Stimulated activated CD8-positive, alpha-beta memory T cell treated with anti-CD3 and anti-CD28 coated beads, Interleukin-7, amount 100 ng/mL, for 1 hour (primary cell): ENCODE measurements at places on chromosomes 5 and 9.

DNA sequence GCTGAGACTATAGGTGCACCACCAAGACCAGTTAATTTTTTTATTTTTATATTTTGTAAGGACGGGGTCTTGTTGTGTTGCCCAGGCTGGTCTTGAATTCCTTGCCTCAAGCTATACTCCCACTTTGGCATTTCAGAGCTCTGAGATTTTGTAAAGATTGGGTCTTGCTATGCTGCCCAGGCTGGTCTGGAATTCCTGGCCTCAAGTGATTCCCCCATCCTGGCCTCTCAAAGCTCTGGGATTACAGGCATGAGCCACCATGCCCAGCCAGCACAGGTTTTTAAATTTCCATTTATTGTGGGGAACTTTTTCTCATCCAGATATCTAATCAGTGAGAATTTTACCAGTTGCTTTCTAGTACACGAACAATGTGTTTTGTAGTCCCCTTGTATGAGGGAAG, 156.1 kb upstream of the VLDLR start:
- no peak for DNase-seq

DNA sequence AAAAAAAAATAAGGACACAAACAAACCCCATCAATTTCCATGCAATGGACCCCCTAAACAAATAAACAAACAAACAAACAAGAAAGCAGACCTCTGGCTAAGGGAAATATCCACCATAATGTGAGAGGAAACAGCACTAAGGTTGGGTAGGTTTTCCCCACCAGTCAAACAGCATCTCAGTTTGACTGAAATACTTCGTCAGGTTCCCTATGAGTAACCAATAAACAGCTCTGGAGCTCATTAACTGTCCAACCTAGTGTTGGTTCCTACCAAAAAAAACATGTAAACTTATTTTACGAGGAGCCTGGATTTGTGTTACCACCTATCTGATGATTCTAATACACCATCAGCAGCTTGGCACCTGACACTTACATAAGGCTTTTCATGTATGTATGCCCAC, 198.5 kb upstream of the TARS1 start:
- no peak for DNase-seq

DNA sequence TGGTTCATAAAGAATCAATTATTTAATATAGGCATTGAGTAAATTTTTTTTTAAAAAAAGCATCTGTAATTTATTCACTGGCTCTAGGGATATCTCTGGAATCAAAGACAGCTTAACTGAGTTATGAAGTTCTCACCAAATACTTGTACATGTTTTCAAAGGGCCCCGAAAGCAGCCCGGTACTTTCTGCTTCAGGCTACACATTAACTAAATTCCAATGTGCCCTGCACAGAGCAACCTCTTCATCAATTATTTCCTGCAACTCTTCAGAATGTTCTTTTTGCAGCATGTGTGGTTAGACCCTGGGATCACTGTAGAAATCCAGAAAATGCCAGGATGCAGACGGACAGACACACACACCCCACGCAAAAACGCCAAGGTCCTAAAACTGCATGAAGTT, 209.0 kb downstream of the EFNA5 start:
- DNase-seq, result no peak

GRCh38 chr9:114746591-114747346, 59.1 kb downstream of the TNFSF15 start:
- DNase-seq, result no peak

DNA sequence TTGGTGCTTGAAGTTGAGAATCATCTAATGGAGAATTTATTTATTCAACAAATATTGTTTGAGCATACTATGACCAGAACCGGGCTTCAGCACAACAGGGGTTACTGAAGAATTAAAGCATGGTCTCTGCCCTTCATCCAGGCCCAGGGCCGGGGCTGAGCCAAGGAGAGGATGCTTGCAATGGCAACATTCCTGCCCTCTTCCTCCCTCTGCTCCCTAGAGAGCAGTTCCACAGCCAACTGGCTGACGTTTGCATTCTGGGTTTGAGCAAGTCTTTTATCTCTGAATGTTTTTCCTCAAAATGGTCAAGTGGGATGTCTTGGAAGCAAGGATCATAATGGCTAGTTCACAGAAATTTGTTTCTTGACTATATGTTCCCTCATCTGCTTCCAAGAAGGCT, 80.7 kb downstream of the GLDC start:
- DNase-seq, result no peak

- DNase-seq, result no peak
These were observed 18.8 kb downstream of the POU5F2 start for GRCh38 chr5:93722588-93722987.

DNA sequence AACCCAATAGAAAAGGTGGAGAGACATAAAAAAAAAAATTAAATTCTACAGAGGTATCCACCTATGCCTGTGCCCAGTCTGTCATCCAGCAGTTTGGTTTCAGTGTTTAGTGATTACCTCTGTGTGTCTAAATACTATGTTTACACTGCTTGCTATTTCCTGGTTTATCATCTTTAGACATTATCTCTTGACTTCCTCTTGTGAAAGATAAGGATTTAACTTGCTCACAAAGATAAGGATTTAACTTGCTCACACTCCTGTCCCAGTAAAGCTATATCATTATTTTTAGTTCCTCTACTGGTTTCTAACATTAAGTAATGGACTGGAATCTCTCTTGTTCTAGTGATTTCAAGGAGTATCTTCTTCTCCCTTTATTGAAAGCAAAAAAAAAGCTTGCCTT, 53.9 kb upstream of the ZFR start:
- no peak for DNase-seq

GRCh38 chr5:173352366-173353349, 24.4 kb upstream of the STC2 start:
- DNase-seq, result no peak

GRCh38 chr5:170746075-170746960, 37.2 kb upstream of the GABRP start:
- DNase-seq, result no peak

GRCh38 chr9:114288193-114289091, 34.5 kb upstream of the ORM1 start:
- no peak for DNase-seq

DNA sequence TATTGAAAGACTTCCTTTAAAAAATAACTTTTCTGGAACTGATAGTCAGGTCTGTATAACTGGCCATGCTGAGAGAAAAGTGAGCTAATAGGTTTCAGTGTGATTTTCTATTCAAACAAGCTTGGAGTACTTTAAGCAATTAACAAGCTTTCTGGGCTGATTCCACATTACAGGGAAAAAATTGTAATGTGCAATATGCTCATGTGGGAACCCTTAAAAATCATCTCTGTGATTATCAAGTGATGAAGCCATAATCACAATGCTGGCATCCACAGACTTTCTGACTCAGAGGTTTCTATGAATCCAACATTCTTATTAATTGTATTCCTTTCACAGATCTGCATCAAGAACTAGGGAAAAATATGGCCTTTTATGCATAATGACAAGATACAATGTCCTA, 212.2 kb upstream of the ACO1 start:
- DNase-seq, result no peak

- DNase-seq, result no peak
These were observed 530.4 kb downstream of the ACTL7B start for GRCh38 chr9:108325406-108325805.

- DNase-seq, result no peak
These were observed 133.1 kb downstream of the DOCK8 start for GRCh38 chr9:347667-348292.

DNA sequence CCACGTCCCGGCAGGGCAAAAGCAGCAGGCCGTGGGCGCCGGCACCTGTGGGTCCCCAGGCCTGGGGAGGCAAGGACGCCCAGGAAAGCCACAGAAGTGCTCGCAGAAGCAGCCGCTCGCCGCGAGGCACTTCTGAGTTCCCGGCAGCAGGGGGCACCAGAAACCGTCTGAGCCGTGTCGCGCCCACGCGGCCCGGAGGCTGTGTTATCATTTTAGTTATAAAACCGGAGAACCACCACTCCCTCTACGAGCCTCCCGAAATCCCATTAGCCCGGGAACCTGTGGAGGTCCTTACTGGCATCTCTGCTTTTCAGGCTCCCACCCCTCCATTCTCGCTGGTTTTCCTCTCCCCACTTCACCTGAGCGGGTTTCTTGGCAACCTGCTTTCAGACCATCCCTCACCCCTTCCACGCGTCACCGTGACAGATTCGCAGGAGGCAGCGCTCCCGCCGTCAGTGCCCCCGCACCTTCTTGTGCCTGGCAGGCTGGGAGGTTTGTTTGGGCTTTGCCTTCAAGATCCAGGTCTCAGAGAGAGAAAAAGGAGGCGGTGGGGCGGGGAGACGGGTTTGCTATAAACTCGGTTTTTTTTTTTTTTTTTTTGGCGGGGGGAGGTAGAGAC, 2.3 kb downstream of the GDNF start:
- peak; percentile 1 for DNase-seq

- no peak for DNase-seq
These were observed 98.4 kb downstream of the PHF2 start for GRCh38 chr9:93674580-93675335.

DNA sequence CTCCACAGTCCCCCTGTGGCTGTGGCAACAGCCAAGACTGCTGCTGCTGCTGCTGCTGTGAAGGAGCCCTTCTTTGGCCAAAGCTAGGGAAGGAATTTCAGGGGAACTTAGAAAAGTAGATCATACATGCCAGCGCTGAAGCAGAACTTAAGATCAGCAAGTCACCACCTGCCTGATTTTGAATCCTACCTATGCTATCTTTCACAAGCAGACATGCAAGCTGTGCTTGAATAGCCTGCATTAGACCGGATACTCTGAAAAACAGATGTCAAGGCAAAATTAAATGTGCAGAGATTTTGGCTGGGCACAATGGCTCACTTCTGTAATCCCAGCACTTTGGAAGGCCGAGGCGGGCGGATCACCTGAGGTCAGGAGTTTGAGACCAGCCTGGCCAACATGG, 99.3 kb upstream of the ZNF366 start:
- no peak for DNase-seq

DNA sequence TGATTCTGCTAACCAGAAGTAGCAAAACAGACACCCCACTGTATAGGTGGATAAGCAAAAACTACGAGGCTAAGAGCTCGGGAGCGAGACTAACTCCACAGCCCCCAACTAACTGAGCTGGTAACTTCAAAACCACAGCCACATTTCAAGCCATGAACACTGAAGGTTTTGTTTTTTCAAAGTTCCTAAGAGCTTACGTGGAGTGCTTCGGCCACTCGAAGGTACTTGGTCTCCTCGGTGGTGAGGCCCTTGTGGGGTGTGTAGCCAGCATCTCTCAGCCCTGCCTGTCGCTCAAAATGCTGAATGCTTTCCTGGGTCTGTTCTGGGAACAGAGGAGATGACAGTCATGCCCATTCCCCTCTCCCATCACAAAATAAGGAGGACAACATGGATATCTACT, 11.1 kb downstream of the KIAA1191 start:
- no peak for DNase-seq

GRCh38 chr5:77322406-77322805, 111.9 kb downstream of the PDE8B start:
- no peak for DNase-seq

GRCh38 chr9:110877374-110877773, 160.9 kb downstream of the LPAR1 start:
- DNase-seq, result no peak

- no peak for DNase-seq
These were observed 215.0 kb downstream of the CNTLN start for GRCh38 chr9:17349831-17350230.

DNA sequence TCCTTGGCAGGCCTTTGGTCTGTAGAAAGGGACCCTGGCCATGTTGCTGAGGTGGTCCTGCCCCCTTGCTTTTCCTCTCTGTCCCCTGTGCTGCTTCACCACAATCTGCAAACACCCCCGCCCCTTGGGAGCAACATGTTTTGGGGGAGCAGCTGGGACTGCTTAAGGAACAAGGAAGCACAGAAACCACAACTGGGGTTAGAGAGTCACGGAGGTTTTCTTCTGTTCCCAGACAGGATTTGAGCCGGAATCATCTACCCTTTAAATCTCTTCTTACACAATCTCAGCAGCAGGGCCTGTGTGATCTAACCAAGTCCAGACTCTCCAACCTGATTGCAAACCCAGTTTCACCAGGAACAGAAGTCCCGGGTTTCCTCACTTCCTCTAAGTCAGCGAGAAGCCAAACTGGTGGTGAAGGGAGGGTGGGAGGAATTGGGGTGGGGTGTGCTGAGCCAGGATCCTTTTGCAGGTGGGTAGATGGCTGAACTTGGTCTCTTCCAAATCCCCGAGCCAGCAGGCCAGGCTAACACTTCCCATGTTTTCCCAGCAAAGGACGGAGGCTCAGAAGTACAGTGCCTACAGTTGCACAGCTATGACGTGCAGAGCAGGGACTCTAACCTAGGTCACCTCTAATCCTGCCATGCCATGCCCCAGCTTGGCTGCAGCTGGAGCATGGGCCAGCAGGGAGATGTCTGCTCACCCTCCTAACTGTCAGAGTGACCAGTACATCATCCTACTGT, 25.0 kb downstream of the SH3PXD2B start:
- DNase-seq, result no peak

DNA sequence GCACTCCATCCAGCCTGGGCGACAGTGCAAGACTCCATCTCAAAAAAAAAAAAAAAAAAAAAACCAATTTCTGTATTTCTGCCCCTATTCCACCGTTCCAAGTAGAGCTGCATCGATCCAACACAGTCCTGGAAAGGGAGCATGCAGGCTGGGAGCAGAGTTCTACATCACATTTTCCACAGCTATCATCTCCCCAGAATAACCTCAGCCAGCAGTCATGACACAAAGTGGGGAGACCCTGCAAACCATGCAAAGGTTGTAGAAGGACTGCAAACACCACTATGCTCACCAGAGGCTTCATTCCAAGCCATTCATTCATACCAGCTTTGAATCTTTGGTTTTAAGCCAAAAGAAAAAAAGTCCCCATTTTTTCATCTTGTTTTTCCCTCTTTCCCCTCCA, 20.8 kb upstream of the ZNF354A start:
- DNase-seq, result no peak

DNA sequence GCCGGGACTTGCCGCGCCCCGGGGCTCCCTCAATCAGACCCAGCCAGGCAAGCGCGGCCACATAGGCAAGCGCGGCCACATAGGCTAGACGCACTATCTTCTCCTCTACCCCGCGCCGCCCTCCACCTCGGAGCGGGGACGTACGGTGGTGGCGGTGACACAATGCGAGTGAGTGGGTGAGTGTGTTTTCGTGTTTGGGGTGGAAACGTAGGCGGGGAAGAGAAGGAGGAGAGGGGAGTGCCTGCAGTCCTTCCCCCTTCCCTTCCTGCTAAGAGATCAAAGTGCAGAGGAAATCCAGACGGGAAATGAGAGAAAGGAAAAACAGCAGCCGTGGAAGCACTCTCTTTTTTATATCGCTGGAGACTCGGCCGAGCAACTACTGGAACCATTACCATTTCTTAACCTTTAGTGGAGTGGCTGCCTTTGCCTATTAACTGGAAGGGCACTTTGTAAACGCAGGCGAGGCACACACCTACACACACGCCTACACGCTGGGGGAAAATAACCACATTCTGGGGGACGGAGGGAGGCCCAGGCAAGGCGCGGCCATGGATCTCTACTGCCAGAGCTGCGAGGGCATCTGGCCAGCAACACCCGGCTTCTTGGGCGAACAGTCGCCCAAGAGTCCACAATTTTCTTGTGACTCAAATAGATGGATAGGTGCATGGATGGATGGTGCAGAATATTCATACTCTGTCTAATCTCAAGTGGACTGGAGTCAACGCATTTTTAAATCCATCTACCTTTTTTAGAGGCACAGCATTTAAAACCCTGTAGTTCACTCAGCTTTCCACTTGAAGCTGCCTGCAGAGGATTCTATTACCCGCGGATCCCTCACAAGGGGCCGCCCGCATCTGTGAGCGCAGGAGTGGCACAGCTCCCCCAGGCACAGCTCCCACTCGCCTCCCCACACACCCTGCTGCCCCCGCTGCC, 2.1 kb downstream of the EDIL3 start:
- no peak for DNase-seq
